NCI-H774 (cell line): ENCODE measurements at places on chromosomes 4 and X.

GRCh38 chr4:168882650-168883233, 127.3 kb downstream of the CBR4 start:
- no peak for DNase-seq

GRCh38 chr4:14700544-14700943, 301.7 kb upstream of the CPEB2 start:
- DNase-seq: peak; percentile 46

- no peak for DNase-seq
Observed at GRCh38 chr4:141786946-141787345, 150.6 kb downstream of the IL15 start.

GRCh38 chr4:43607400-43607799, 714.9 kb downstream of the GRXCR1 start:
- no peak for DNase-seq

GRCh38 chrX:140360284-140360683, 144.6 kb downstream of the SOX3 start:
- no peak for DNase-seq

DNA sequence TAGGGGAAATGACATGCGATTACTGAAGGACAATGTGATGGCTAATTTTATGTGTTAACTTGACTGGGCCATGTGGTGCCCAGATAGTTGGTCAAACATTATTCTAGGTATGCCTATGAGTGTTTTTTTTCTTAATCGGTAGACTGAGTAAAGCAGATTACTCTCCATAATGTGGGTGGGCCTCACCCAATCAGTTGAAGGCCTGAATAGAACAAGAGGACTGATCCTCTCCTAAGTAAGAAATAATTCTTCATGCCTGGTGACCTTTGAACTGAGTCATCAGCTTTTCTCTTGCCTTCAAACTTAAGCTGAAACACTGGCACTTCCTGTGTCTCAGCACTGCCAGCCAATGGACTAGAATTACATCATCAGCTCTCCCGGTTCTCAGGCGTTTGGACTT, 164.0 kb upstream of the FGF13 start:
- no peak for DNase-seq

DNA sequence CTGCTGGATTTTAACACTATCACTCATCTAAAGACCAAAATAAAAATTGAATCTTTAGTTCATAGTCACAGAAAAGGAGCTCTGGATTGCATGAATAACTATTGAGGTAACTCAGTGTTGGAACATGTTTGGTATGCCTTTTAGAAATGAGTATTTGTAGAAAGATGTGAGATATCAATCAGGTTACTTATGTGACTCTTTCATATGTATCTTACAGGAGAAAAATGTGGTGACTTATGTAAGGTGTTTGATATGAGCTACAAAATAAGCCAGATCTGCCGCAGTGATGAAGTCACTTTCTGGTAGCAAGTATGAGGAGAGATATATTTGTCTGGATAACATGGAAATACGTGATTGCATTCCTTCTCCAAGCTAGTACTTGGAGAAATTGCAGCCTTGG, 1653.3 kb upstream of the PCDH7 start:
- no peak for DNase-seq

GRCh38 chr4:74656596-74656995, 137.7 kb downstream of the BTC start:
- no peak for DNase-seq

DNA sequence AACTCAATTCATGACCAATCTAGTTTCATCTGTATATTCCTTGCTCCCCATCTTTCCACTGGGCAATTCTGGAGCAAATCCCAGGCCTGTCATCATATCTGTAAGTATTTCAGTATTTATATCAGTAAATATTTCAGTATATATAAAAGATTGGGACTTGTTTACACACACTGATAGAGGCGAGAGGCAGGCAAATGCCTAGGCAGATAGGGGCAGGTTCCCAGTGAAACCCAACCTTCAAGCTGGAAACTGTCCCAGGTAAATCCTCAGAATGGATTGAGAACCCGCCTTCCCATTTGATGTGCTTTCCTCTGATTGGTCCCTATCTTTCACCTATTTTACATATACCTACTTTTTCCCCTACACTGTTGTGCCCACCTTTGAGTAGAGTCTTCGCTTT, 23.8 kb upstream of the TBC1D1 start:
- DNase-seq: no peak

DNA sequence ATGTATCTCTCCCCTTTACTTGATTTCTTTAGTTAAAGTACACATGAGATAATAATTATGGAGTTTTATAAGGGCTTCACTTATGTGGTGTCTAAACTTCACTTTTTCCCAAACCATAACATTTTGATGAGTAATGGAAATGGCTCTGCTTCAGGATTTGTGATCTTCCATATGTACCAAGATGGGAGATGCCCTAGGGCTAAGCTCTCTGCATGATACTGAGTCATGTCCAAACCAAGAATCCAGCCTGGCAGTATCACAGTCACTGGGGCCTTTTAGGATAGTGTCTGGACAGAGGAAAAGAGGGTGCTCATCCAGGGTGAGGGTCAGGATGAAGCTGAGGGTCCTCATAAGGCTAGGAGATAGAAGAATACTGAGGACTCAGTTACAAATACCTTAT, 47.9 kb upstream of the PAGE3 start:
- no peak for DNase-seq

- DNase-seq: no peak
Observed at GRCh38 chr4:61143461-61143860, 56.7 kb upstream of the ADGRL3 start.

DNA sequence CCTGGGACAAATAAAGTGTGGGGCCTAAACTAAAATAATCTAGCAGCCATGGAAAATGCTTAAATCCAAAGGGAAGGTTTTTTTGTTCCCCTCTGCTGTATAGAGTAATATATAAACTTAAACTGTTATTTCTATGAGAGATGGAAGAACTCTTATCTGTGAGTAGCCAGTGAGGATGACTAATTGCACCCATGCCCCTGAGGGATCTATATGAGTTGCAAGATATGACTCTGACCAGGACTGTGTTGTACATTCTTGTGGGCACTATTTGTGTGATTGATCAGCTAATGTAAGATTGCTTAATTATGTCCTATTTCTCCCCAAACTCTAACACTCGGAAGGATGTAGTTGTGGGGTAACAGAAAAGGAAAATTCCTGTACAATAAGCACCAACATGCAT, 35.2 kb upstream of the AMBN start:
- no peak for DNase-seq

GRCh38 chr4:82948647-82949204, 48.2 kb downstream of the THAP9 start:
- no peak for DNase-seq

DNA sequence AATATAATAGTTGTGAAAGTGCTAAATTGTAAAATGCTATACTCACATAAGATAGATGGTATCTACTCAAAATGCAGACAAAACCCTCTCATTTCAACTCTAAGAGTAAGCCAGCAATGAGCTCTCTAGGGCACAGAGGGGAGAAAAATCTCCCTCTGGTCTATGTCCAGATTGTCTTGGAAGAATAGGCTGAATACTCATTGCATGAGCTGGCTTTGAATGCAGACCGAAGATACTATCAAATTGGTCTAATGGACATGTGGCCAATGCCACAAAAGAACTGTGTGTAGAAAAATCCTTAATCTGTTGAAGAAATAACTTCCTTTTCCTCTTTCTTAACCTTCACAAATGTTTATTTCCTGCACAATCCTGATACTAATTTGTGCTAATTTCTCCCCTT, 3.5 kb downstream of the ZXDA start:
- DNase-seq: no peak

- no peak for DNase-seq
Observed at GRCh38 chr4:182155806-182156205, 87.4 kb upstream of the TENM3 start.

- no peak for DNase-seq
Observed at GRCh38 chr4:173526027-173526482, 4.0 kb downstream of the HAND2 start.

GRCh38 chr4:123480706-123481418, 84.3 kb downstream of the SPRY1 start:
- no peak for DNase-seq

DNA sequence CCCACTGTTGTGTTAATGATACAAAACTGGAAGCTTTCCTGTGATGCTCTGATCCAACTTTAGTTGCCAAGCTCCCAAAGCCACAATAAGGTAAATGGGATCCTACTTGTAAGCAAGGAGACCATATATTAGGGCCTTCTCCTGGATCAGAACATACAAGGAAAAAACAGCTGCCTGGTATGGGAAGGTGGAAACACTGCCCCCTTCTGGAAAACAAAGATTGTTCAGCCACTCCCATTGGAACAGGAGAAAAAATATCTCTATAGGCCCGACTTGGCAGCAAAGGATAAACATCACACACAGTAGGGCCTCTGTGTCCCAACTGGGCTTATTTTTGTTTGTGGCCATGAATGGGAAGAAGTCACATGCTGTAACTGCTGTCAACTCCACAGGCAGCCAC, 166.5 kb downstream of the TBX22 start:
- DNase-seq: no peak

- no peak for DNase-seq
Observed at GRCh38 chr4:2284934-2285612, 23.2 kb upstream of the MXD4 start.

DNA sequence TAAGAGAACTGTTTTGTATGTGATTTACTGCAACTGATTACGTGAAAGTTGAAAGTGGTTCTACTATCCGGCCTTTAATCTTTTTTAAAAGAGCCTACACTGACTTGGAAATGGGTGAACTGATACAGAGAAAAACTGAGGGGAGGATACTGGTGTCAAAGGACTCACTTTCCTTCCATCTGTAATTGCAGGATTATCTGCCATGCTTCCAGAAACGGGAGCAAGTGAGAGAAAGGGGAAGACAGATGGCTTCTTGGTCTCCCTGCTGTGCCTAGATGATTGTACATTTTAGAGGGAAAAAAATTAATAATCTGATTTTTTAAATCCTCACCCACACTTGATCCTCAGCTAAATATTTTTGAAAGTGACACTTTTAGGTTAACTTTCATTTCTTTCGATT, 88.3 kb upstream of the GRID2 start:
- no peak for DNase-seq

- DNase-seq: no peak
Observed at GRCh38 chr4:128639541-128640270, 169.8 kb upstream of the JADE1 start.

DNA sequence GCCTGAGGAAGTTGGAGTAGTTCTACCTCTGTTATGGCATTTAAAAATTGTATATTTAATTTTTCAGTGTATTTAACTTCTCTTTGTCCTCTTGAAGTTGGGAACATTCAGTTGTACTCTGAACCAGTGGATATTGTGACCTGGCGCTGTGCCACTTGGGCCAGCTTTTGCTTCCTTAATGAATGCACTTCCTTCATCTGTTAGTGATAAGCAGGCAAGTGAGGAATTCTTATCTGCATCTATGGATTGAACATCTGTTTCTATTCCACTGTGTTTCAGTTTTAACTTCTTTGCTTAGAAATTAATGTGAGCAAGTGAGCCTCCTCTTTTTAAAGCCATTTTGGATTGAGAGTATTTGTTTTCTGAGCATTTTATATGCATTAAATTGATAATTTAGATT, 128.3 kb downstream of the UCHL1 start:
- no peak for DNase-seq

DNA sequence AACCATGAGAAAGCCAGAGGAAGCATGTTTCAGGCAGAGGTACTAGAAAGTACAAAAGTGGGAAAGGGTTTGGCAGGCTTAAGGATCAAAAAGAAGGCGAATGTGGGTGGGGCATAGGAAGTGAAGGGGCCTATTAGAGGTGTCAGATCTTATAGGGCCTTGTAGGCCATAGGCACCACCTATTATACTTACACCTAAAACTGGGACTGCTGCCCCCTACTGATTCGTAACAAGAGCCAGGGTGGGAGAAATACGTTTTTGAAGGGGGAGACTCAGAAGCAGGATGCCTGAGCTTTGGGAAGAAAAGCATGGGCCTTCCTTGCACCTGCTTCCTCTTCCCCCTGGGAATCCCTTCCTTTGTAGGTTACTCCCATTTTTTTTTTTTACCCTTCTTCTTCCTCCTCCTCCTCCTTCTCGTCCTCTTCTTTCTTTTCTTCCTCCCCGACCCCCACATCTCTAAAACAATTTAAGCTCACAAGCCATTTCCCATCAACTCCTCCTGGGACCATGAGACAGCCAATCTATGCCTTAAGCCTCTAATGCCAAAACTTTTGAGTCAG, 40.7 kb upstream of the GPC3 start:
- DNase-seq: no peak

DNA sequence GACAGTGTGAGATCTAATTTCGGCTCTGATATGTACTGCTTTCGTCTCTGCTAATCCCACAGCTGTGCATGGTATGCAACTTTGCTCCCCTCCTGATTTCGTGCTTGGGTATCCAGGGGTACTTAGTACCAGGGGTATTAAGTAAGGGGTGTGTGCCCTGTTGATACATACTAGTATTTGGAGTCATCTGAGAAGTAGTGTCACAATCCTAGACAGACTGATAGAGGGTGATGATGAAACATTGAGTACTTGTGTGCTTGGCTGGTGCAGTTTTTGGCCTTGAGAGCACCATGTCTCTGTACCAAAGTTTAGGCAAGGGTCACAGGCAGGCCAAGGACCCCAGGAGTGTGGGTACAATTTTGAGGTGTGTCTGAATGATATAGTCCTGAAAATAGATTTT, 10.9 kb downstream of the GPAT3 start:
- DNase-seq: no peak

DNA sequence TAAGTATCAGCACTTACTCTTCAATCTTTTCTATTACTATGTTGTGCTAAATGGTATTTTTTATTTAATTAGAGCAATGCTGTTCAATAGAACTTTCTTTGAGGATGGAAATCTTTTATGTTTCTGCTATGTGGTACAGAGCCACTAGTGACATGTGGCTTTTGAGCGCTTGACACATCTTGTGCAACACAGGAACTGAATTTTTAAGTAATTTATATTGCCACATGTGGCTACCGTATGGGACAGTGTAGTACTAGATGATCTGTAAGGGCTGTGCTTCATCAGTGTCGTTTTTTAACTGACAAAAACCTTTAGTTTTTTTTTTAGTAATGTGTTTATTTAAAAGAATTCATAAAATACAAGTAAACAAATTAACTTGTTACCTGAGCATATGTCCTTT, 22.4 kb downstream of the HPRT1 start:
- DNase-seq: no peak

DNA sequence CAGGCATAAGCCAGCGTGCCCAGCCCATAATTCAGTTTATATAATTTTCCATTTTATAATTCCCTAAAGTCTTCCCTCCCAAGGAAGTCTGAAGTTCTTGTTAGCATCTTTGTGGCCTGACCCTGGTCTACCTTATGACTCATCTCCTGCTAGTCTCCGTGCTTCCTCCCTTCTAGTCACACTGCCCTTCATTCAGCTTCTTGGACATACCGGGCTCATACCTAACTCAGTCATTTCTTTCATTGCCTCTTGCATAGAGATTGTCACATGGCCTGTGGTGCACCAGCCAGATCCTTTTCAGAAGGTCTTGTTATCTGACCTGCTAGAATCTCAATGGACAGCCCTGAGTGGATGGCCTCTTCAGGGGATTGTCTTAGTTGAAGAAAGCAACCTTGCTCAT, 22.8 kb upstream of the MAML3 start:
- no peak for DNase-seq

GRCh38 chr4:26941951-26942350, 81.3 kb downstream of the STIM2 start:
- no peak for DNase-seq
